ENCODE measurements at places on chromosomes 6 and 20.

DNA sequence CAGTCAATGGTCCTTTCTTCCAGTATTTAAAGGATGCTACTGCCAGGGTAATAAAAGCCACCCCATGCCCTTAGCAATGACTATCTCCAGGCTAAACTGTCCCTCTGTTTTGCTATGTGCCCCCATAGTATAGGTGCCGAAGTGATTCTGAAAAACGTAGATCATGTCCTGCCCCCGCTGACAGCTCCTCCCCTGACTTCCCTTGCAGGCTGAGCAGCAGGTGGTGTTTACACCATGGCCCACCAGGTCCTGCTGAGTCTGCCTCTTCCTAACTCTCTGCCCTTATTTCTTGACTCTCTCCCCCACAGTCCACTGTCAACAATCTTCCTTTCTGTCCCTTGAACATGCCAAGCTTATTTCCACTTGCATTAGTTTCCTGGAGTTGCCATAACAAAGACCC, 352.5 kb upstream of the TSHZ2 start:
- DNase-seq = no peak

DNA sequence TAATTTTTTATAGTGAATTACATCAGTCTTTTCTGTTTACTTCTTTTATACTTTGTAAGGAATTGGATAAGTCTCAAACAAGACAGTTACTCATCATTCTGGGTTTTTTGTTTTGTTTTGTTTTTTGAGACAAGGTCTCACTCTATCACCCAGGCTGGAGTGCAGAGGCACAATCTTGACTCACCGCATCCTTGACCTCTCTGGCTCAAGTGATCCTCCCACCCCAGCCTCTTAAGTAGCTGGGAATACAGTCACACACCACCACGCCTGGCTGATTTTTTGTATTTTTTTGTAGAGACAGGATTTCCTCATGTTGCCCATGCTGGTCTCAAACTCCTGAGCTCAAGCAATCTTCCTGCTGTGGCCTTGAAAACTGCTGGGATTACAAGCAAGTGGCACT, 524.3 kb downstream of the EYS start:
- DNase-seq = no peak

DNA sequence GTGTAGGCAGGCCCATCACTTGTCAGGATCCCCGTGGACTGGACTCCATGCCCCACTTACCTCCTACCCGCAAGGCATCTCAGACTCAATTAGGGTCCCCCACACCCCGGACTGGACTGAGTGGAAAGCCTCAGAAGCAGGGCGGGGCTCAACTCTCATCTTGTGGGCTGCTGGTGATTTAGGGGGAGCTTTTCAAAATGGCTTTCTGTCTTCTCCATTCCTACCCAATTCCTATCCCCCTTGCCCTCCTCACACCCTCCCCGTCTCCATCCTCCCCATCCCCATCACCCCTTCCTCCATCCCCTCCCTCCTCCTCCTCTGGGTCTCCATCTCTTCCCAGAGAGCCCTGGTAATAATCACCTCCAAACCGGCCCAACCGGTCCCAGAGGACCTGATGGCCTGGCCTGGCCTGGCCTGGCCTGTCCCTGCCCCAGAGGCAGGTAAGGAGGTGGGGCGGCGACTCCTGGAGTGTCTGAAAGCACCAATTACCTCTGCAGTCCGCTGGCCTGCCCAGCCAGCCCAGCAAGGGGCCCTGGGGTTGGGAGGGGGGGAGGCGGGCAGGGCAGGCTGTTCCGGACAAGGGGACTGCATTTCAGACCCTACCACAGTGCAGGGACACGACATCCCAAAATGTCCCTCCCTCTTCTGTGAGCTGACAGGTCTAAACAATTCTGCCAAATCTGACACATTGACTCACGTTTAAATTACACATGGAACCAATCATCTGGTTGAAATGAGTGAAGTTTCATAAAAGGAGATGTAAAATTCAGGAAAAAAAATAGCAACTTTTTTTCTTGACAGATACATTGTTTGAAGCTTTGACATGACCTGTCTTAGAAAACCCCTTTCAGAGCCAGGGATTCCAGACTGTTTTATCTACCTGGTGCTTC, 24.8 kb downstream of the MAFB start:
- no peak for DNase-seq

- peak; percentile 60 for DNase-seq
Observed at GRCh38 chr6:169237496-169238134, 16.0 kb downstream of the THBS2 start.

- DNase-seq = no peak
Observed at GRCh38 chr20:60718743-60719480, 533.1 kb upstream of the CDH4 start.

GRCh38 chr6:13710552-13711323, 897 bp downstream of the RANBP9 start:
- DNase-seq = peak; percentile 75

DNA sequence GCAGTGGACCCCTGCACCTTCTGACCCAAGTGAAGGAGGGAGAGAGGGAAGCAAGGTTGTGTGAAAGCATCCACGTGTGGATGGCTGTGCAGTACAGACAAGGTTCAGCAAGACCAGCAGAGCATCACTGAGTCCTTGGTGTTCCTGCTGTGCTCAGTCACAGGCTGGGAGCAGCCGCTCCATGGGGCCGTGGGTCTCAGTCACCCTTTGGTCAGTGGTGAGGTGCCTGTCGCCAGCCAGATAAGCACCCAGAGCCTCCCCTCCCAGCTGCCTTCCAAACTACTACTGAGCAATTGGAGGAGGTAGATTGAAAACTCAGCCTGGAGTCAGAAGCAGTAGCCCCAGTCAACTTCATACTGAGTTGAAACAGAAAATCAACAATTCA, 218.9 kb downstream of the SLC24A3 start:
- no peak for DNase-seq

DNA sequence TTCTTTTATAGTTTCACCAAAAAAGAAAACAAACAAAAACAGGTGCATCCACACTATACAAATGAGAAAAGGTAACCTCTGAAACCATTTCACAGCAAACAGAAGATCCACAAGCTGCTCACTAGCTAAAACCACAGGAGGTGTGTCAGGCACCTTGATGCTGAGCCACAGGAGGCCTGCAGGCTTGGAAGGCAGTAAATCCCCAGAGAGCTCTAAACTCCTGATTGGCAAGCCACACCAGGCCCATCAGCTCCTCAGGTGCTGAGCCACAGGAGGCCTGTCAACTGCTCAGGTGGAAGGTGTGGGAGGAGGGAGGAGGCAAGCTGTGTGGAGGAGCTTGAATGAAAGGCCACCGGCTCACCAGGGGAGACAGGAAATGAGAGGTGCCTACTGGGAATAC, 273.0 kb downstream of the PKHD1 start:
- no peak for DNase-seq

GRCh38 chr6:99613409-99613704, 6.7 kb downstream of the PRDM13 start:
- DNase-seq = no peak

DNA sequence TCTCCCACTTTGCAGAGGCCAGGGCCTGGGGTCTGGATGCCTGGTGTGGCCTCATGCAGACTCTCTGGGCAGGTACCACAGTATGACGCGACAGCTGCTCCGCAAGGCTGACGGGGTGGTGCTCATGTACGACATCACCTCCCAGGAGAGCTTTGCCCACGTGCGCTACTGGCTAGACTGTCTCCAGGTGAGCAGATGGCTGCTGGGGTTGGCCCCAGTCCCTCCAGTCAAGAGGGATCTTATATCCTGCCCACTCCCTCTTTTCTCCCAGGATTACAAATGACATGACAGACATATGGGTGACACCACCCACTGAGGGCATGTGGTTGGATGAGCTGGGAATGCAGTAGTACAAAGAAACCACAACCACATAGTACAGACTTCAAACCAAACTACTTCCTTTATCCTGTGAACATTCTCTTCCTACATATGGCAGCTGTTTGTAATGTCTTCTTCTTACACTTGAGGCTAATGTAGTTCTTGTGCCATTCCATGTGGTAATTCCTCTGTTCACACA, 29.9 kb downstream of the RAB44 start:
- DNase-seq = peak; percentile 56

- DNase-seq = no peak
Observed at GRCh38 chr6:165082636-165083035, 226.8 kb downstream of the C6orf118 start.

- no peak for DNase-seq
Observed at GRCh38 chr6:54291738-54292137, 16.5 kb upstream of the TINAG start.

GRCh38 chr6:33192671-33193602, 670 bp upstream of the COL11A2 start:
- peak; percentile 77 for DNase-seq

- DNase-seq = no peak
Observed at GRCh38 chr20:17479063-17479657, 52.0 kb downstream of the BFSP1 start.

DNA sequence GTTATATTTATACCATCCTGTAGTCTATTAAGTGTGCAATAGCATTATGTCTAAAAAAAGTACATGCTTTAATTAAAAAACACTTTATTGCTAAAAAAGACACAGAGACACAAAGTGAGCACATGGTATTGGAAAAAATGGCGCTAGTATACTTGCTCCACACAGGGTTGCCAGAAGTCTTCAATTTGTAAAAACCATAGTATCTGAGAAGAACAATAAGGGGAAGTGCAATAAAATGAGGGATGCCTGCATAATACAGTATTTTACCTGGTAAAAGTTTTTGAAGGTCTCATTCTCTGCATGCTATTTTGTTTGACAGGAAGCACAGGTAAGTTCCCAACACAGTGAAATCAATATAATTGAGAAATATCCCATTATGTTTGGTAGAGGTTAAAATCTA, 1.6 kb downstream of the NOX3 start:
- no peak for DNase-seq

DNA sequence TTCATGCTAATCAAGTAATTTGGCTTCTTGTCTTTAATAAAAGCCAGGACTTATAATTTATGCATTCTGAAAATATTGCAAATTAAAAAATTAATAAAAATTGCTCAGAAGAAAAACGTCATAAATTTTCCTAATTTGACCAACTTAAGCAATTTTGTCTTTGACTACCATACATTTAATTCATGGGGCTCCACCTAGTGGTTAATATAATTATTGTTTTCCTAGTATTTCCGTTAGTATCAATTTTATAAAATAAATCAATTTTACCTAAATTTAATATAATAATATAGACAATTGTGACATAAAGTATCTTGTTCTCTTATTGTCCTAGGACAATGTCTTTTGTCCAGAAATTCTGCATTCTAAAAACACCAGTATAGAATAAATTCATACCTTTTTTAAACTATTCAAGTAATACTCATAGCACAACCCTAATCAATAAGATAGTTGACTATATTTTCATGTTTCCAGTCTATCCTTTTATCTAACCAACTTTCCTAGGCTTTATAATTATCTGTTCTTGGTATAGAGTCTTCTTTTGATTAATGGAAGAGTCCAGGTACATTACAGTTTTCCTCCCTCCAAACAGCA, 319.9 kb downstream of the TRDN start:
- DNase-seq = no peak

- no peak for DNase-seq
Observed at GRCh38 chr6:136685540-136686108, 106.7 kb downstream of the MAP3K5 start.

GRCh38 chr6:5094327-5094726, 9.2 kb downstream of the PPP1R3G start:
- no peak for DNase-seq

- DNase-seq = no peak
Observed at GRCh38 chr20:45419188-45420091, 3.5 kb downstream of the PIGT start.

GRCh38 chr20:53833333-53834061, 236.9 kb downstream of the BCAS1 start:
- DNase-seq = no peak

DNA sequence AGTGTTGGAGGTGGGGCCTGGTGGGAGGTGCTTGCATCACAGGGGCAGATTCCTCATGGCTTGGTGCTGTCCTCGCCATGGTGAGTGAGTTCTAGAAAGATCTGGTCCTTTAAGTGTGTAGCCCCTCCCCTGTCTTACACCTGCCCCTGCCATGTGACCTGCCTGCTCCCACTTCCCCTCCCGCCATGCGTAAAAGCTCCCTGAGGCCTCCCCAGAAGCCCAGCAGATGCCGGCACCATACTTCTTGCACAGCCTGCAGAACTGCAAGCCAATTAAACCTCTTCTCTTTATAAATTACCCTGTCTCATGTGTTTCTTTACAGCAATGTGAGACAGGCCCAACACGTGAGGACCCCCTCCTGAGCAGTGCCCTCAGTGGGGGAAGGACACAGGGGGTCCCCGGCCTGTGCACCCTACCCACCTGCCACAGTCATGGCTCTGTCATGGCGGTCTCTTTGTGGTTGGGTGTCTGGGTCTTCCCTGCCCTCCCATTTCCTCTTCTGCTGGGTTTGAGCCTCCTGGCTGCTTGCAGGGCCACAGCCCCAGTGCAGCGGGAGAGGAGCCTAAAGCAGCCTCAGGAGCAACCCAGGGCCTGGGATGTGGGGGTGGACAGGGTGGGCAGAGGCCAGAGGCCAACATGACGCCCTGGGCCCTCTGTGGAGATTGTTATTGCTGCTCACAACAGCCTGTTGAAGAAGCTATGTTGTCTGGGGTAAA, 87.2 kb upstream of the QKI start:
- no peak for DNase-seq

- no peak for DNase-seq
Observed at GRCh38 chr6:112307707-112308106, 39.4 kb upstream of the RFPL4B start.

- DNase-seq = no peak
Observed at GRCh38 chr6:17454316-17455005, 61.1 kb downstream of the CAP2 start.

DNA sequence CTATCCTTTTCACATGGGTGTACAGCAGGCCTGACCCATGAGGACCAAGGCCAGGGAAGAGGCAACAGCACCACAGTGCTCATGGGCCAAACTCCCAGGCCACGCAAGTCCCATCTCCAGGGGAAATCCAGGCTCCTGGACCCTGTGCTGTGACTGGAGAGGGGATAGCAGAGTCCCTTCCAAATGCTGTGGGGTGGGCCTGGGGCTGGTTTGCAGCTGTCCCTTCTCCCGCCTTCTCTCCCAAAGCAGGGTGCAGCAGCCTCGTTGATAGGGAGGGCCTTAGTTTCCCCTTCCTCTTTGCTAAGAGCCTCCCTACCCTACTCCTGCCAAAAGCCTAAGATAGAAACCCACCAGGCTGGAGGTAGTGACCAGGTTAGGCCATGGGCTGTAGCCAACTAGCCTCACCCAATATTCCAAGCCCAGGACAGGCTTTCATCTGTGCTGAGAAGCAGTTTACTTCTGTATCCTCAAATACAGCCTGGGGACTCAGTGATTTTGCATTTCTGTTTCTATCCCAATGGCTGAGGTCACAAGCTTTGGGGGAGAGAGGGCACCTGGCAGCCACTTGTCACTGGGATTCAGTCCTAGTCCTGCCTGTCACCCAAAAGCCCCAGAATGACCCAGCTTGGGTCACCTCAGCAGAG, 1.4 kb downstream of the CTSZ start:
- DNase-seq = no peak

Measured in sciatic nerve (tissue), 2 donors.